PC-9 (cell line): ENCODE measurements at places on chromosomes 16 and 17.

- DNase-seq: no peak
Measured at GRCh38 chr17:6392609-6393350, 42.1 kb downstream of the AIPL1 start.

GRCh38 chr16:86401126-86401525 lies 109.2 kb upstream of the FOXF1 start:
- no peak for DNase-seq

- no peak for DNase-seq
Measured at GRCh38 chr17:82434216-82434565, 15.8 kb upstream of the OGFOD3 start.

DNA sequence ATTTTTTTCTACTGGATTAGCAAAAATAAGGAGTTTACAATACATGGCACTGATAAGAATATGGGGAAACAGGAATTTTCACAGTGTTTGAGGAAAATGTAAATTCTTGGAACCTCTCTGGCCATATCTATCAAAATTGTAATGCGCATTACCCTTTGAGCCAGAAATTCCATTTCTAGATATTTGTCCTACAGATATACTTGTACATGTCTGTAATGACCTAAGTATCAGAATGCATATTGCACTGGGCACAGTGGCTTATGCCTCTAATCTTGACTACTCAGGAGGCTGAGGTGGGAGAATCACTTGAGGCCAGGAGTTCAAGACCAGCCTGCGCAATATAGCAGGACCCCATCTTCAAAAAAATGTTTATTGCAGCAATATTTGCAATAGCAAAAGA lies 25.8 kb upstream of the HAS3 start:
- no peak for DNase-seq

DNA sequence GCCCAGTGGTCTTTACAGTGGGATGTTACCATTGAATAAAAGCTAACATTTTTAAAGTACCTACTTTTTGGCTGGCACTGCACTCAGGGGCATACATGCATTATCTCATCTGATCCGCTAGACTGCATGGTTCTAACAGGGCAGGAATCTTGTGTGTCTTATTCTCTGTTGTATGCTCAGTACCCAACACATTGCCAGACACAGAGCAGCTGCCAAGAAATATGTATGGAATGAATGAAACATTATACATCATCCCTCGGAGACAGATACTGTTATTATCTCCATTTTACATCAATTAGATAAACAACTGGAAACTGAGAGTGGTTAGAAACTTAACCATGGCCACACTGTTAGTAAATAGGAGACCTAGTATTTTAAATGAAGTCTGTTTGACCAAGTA lies 74.1 kb upstream of the CDH11 start:
- DNase-seq: no peak

DNA sequence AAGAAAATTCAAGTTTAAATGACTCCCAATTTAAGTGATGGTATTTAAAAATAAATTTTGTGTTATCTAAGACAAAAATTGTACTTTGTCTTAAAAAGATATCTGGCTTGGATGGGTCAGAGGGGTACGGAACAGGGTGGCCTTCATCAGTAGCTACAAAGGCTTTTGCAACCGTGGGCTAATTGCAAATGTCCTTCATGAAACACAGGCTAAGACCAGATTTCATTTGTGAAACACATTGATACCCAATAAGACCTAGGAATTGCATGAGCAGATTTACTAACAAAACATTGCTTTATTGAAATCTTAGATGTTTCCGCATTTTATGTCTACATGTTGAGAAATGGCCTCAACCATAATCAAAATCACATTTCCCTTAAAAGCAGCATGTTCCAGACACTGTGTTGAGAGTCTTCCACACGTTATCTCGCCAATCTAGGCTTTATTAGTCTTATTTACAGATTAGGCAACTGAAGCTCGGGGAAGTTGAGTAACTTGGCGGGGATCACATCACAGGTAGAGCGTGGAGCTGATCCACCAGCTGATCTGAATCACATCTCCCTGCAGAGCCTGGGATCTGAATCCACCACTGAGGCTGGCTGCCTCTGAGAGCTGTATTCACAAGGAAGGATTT lies 21.8 kb downstream of the FBXO39 start:
- DNase-seq: no peak

DNA sequence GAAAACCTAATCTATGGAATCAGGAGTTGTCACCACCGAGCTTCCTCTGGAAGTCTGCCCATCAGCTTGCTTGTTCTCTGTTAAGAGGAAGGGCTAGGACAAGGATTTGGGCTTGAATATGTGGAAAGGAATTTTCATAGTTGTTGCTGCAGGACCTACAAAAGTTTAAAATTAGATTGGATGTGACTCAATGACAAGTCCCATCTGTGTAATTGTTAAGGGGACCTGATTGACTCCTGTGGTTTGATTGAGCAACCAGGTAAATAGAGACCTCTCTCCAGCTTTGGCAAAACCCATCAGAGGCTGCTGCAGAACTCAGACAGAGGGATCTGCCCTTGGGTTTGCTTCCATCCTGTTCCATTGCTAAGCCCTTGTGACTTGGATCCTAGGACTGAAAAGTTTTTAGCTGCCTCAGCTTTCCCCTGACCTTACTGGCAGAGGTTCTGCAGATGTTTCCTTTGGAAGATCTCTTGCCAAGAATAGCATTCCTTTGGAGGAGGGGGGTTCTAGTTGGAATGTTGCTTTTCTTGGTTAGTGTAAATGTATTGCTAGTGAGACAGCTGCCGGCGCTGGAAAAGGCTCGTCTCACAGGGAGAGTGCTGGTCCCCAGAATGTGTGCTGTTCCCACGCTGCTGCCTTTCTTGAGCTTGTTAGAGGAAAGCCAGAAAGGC lies 50.0 kb downstream of the SF3B3 start:
- DNase-seq: no peak

DNA sequence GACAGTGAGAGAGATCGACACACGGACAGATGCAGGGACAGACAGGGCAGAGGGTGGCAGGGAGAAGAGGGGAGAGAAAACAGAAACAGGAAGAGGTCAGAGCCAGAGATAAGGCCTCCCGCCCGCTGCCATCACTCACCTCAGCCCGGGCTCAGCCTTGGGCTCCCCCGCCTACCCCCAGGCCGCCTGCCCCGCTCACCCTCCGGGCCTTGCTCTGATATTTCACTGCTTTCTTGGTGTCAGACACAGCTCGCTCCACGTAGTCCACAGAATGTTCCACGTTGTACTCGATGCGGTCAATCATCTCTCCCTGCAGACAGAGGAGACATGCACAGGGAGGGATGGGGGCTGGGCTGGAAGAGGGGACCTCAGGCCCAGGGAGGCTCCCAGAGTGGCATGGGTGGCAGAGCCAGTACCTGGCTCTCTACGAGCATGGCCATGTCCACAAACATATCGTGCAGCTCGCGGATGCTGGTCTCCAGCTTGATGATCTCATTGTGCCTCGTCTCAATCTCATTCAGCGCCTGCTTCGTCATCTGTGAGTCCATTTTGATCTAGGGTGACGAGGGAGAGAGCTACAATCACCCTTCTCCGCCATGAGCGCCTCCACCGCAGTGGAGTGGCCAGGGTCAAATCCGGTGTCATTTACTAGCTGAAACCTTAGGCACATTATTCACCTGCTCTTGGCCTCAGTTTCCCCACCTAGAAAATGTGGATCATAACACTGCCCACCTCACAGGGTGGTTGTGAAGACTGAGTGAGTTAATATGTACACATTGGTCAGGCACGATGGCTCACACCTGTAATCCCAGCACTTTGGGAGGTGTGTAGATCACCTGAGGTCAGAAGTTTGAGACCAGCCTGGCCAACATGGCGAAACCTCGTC lies 8.2 kb downstream of the HSD3B7 start:
- DNase-seq: peak; percentile 21

GRCh38 chr16:27398894-27399853 lies 2.8 kb upstream of the IL21R start:
- no peak for DNase-seq

DNA sequence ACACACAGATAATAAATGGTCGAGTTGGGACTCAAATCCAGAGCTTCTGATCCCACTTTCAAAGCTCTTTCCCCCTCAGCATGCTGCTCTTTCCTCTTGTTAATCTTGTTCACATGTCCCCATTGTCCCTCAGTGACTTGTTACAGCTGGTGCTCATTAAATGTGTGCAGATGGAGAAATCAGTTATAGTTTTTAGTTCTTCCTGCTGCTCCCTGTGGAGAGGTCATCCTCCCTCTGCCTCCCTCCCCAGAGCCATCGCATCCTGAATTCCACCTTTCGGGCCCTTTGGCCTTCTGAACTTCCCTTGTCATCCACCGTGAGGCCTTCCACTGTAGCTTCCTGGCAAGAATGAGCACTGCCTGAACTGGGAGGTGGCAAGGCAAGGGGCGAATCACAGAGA lies 179.6 kb downstream of the WSCD1 start:
- no peak for DNase-seq

GRCh38 chr16:82043680-82044584 lies 8.9 kb downstream of the HSD17B2 start:
- no peak for DNase-seq

- DNase-seq: no peak
Measured at GRCh38 chr17:51013322-51013721, 107.3 kb downstream of the SPAG9 start.

- no peak for DNase-seq
Measured at GRCh38 chr17:62595484-62595883, 32.0 kb upstream of the MRC2 start.

DNA sequence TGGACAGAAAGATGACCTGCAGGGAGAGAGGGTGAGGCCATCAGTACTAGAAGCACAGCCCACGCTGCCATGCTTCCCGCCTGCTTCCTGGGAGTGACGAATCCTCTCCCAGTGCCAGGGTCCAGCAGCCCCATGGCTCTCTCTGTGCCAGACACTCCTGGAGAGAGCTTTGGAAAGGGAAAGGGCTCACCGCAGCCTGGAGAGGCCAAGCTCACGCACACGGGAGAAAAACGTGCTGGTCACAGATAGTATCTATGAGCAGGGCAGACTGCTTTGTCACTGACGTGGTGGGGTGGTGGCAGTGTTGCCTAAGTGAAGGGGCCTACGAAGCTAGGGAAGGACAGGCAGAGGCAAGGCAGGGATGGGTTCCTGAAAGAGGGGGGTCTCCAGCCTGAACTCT lies 5.4 kb downstream of the WBP2 start:
- DNase-seq: no peak

GRCh38 chr16:65044873-65045272 lies 77.0 kb downstream of the CDH11 start:
- no peak for DNase-seq

DNA sequence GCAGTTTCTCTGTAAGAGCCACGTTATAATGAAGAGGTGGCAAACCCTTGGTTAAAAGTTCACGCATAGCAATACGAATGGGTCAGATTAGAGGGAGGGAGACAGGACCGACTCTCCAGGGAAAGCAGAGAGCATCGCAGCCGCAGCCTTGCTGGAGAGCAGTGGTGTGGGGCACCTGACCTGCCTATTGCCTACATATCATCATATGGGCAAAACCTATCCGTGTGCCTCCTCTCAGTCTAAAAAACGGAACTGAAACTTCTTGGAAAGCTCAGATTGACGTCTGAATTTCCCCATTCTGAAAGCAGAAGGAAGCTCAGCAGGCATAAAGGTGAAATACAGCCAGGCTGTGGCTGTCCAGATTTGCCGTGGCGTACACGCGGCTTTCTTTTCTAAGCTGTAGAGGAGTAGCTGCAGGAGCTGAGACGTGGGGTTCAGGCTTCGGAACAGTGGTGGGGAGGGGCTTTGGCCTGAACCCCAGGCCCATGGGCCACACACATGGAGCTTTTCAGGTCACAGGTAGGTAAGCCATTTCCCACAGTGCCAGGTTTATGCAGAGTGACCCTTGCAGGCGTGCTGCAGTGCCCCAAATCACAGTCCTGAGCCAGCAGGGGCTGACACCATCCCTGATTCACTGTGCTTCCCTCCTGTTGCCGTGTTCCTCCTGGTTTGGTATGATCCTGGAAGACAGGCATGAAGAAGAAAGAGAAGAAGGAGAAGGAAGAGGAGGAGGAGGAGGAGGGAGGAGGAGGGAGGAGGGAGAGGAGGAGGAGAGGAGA lies 41.6 kb upstream of the TNRC6C start:
- DNase-seq: no peak

- DNase-seq: peak; percentile 88
Measured at GRCh38 chr16:29678691-29679267, at the start of gene QPRT. Gene QPRT, plus strand, starts transcription at chr16:29679180. Its CDS starts 18 bp downstream, at chr16:29679198.

DNA sequence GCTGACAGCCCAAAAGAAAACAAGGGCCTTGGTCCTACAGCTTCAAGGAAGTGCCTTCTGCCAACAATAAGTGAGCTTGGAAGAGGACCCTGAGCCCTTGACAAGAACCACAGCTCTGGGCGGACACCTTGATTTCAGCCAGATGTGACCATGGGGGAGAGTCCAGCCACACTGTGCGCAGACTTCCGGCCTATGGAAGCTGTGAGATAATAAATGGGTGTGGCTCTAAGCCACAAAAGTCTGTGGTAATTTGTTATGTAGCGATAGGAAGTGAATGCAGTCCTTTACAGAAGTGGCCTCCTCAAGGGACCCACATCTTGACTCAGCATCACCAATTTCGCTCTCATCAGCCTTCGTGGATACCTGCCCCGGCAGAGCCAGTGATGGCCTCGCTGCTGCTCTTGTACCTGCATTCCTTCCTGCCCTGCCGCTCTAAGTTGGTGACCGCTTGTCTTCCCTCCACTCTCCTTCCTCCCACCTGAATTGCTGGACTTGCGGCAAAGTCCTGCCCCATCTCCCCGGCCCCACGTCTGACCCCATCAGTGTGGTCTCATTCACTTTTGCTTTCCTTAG lies 29.3 kb downstream of the PRSS54 start:
- no peak for DNase-seq

GRCh38 chr16:57376313-57376818 lies 4.1 kb downstream of the CX3CL1 start:
- no peak for DNase-seq

GRCh38 chr16:81758376-81758775 lies 20.7 kb upstream of the PLCG2 start:
- peak; percentile 18 for DNase-seq

DNA sequence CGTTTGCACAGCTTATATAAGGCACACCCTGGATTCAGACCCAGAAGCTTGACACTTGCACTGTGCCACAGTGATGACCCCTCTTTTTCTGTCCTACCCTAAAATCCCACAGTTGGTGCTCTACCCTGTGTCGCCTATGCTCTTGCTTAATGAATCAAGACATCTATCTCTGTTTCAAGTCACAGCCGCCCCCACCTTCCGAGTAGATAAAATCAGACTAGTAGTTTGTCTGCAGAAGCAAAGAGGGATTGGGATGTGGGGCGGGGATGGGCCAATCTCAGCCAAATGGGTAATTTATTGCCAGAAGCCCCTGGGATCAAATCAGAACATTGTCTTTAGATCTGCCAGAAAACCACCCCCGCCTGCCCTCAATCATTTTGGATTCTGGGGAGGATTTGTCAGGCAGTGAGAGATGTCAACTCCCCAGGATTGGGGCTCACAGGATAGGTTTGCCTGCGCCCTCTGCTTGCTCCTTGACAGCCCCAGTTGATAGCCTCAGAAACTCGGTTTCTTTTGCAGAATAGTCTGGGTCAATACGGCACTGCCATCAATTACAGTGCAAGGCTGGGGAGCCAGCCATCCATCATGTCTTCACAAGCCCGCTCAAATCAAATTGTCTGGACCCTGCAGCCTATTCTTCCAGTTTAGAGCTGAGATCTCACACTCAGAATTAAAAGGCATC lies 520.8 kb downstream of the GRIN2A start:
- no peak for DNase-seq
